CD4-positive, alpha-beta T cell treated with Interferon alpha-2 for 1 hour (primary cell): ENCODE measurements at places on chromosomes 12 and 14.

- no peak for DNase-seq
Measured at GRCh38 chr14:99425272-99425681, 55.4 kb downstream of the SETD3 start.

GRCh38 chr14:89973234-89973823, 17.6 kb downstream of the TDP1 start:
- peak; percentile 53 for DNase-seq

DNA sequence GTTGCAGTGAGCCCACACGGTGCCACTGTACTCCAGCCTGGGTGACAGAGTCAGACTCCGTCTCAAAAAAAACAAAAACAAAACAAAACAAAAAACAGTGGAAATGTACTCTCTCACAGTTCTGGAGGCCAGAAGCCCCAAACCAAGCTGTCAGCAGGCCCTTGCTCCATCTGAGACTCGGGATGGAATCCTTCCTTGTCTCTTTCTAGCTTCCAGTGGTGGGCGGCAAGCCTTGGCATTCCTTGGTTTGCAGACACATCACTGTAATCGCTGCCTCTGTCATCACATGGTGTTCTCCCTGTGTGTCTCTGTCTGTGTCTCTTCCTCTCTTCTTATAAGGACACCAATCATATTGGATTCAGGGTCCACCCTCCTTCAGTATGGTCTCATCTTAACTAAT, 6.4 kb downstream of the TNS2 start:
- no peak for DNase-seq

DNA sequence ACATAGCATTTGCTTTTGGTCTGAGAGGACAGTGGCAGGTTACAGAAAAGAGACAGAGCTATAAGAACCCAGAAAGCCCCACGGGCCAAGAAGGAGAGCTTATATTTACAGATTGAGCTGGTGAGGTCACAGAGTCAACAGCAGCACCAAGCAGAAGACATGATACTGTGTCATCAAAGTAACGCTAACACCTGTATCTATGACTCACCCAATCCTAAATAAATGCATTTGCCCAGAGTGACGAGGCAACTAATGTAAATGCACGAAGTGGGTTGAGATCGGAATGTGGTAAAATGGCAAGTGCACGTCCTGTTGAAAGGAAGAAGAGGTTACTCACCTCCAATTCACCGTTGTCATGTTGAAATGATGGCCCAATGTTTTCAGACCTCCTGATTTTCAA, 6.7 kb upstream of the CD163L1 start:
- no peak for DNase-seq

DNA sequence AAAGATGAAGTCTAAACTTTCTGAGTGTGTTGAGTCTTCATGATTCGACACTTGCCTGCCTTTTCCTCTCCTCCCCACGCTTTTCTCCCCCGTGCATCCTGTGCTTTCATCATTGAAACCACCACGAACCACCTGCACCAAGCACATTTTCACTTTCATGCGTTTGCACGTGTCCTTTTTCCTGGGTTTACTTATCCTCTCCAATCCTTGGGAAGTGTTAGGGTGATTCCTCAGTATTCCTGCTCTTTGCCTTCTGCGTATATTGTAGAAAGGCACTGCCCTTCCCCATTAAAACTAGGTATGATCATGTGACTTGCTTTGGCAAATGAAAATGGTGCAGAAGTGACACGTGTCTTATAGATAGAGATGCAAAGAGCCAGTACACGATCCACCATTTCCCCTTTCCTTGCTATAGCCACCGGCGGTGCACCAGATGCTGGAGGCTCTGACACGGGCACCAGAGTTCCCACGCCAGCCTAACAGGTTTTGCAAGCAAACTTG, 106.6 kb downstream of the BRMS1L start:
- peak; percentile 44 for DNase-seq

DNA sequence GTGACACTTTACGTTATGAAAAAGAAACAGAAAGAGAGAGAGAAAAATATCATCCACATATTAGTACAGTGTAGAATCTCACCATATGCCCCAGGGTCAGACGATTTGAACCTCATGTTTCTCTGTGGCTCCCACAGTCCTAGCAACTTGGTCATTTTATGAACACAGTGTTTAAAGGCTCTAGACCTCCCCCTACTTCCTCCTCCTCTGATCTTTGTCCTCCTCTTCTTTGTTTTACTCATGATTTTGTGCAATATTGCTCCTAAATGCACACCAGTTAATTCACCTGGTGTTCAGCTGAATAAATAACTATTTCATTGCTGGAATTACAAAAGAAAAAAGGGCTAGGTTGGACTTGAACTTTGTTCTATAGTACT, 18.2 kb downstream of the GLT1D1 start:
- no peak for DNase-seq

- no peak for DNase-seq
Measured at GRCh38 chr12:108807996-108808769, 49.2 kb downstream of the SSH1 start.

- DNase-seq, result peak; percentile 33
Measured at GRCh38 chr14:69260861-69261564, 1.1 kb downstream of the GALNT16 start.

DNA sequence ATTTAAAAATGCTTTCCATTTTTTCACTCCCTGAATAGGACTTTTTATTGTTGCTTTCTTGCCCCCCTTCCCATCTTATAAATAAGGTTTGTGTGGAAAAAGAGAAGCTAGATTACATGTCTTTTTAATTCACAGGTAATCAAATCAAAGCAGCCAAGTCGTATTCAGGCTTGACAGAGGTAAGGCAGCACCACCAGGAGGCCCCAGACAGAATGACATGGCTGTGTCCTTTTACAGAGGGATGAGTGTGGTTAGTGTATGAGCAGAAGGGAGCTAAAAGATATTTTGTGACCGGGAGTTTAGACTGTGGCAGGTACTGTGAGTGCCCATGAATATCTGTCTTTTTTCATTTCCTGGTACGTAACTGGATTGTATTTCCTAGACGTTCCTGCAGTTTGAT, 596.1 kb downstream of the ETNK1 start:
- DNase-seq, result no peak

GRCh38 chr12:52454411-52455201, 2.7 kb upstream of the KRT6B start:
- no peak for DNase-seq

DNA sequence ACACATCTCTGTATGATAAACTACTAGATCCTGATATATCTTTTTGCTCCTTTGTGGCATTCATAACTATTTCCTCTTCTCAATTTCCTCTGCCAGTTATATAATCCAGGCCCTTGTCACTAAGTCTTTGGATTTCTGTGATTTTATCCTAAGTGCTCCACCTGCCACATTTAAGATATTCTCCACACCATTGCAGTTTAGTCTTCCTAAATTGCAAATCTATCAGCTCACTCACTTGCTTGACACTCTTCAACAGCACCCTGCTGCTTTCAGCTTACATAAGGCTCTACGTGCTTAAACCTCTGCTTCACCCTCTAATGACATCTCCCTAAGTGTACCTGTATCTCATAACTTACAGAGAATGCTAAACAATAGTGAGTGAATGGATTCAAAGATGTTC, 1032.2 kb upstream of the SEL1L start:
- no peak for DNase-seq

DNA sequence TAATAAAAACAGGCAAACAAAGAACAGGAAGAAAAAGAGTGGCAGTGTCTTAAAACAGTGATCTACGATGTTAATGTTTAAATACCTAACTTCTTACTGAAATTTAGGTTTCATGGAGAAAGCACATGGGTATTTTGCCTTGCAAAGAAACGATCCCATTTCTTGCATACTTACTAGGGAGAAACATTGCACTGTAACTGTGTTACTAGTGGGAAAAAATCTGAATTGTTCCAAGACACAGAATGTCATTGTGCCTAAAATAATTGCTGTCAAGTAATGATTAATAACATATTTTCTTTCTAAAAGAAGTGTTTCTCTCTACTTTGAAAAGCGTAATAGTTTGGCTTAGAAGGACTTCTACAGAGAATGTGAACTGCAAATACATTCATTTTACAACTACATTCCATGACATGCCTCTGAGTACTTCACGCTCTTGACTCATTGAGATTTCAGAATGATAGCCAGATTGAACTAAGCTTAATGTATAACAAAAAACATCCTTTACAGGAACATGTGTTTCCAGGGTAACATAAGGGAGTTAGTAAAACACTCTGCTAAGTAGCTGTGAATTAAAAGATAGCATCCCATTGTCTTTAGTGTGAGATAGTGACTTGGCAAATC, 256.2 kb upstream of the CPNE8 start:
- DNase-seq, result no peak

- peak; percentile 32 for DNase-seq
Measured at GRCh38 chr12:123761841-123762714, at the start of gene DNAH10. Gene DNAH10 (plus strand): TSS chr12:123762301. CDS start chr12:123762337, 36 bp downstream.

DNA sequence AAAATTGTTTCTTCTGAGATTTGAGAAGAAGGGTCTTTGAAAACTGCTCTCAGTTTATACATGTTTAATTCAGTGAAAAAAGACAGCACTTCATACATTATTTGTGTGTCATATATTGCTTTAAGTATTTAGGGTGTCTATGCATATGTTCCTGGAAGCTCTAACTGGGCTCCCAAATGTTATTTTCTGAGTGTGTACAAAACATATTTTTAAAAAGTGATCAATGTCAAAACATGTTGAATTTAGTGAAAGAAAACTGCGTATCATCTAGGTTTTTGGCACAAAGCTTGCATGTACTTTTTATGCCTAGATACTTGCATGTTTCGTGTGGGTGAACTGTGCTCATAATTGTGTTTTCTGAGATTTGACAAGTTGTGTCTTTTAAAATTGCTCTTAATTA, 81.6 kb downstream of the ASCL4 start:
- DNase-seq, result no peak

GRCh38 chr12:51886021-51886710, 1.7 kb upstream of the ANKRD33 start:
- DNase-seq, result peak; percentile 42

GRCh38 chr14:32078023-32078857, 1.1 kb downstream of the ARHGAP5 start:
- peak; percentile 45 for DNase-seq

DNA sequence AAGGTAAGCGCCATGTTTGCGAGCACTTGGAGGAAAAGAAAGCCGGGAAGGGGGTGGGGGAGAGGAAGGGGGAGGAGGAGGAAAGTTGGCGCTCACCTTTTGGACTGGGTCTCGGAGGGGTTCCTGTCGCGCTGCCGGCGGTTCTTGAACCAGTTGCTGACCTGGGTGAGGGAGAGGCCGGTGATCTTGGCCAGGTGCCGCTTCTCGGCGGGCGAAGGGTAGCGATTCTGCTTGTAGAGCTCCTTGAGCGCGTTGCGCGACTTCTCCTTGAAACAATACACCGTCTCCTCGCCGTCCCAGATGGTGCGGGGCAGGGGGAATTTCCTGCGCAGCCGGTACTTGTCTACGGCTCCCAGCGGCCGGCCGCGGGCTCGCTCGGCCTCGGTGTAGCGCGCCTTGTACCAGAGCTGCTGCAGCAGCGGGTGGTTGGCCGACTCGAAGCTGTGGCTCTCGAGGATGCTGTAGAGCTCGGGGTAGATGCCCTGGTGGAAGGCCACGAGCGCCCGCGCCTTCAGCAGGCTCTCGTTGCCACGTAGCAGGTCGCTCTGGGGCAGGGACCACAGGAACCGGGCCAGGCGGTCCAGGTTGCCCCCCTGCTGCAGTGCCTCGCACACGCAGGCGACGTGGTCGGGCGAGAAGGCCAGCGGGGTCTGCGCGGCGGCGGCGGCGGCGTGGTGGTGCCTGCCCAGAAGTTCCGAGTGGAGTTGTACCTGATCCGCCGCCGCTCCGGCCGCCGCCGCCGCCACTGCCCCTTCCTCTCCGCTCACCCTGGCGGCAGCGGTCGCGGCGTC, 840 bp downstream of the SIX4 start:
- peak; percentile 3 for DNase-seq

DNA sequence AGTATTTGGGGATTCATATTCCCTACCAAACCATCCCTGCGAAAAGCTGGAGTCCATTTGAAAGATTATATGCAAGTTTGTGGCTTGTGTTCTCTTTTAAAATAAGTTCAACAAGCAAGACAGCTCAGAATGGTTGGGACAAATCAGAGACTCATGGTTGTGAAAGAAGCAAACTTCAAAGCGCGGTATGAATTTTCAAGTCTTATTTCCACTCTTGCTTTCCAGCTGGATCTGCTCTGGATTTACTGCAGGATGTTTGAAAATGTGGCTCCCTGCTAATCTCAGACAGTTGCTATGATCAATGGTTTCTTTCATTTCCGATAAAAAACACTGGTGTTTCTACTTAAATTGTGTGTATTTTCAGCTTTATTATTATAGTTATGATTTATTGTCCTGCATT, 477.5 kb downstream of the RAD51B start:
- no peak for DNase-seq

DNA sequence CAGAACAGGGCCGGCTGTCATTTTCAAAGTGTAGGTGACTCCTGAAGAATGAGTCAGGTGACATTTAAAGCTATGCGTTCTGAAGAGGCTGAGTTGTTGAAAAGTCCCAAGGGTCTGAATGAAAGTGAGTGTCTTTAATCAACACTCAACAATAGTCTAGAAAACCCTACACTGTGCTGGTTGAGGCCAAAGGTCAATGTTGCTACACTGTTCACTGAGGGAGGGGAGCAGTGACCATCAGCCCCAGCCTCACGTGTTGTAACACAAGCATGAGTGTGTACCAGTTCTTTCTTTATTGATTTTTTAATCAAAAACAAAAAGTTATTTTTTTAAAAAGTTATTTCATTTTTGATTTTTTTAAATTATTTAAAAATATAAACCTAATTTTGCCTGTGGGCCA, 418.8 kb upstream of the LRFN5 start:
- no peak for DNase-seq

GRCh38 chr14:59316151-59316830, 127.8 kb downstream of the DAAM1 start:
- no peak for DNase-seq

DNA sequence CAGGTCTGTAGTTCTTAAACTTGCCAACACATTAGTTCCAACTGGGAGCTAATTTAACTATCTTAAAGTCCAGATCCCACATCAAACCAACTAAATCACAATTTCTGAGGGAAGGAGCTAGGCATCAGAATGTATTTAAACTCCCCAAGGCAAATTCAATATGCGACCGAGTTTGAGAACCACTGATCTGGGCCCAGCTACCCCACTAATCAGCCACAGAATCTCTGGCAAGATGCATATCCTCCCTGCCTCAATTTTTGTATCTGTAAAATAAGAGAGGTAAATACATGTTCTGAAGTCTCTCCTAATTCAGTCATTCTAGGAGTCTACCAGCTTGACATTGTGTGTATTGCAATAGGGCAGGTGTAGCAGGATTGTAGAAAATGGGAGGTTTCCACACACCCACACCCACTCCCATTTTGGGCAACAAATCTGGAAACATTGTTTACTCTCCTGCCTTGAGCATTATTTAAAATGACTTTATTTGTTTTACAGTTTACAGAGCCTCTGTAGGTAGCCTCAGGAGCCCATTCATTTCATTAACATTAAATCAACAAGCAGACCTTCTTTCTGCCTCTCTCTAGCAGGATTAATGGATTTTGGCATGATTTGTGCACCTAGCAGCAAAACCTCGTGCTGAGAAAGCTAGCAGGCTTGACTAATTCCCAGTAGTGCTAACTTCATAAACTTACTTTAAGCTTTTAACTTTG, 15.6 kb downstream of the LGR5 start:
- no peak for DNase-seq

DNA sequence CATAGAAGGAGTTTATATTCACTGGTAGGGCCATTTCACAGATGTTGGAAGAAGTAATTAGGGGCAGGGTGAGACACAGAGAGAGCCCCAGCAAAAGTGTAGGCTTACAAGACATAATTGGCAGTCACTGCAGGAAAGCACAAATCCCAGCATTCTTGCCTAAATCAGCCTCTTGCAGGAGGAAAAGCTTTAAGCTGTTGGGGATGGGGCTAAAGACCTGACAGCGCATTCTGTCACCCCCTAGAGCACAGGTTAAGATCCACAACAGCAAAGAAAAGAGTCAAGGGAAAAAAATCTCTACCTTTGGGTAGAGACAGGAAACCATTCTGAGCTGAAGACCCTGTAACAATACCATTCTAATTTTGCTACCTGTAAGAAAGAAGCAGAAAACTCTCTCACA, 409.0 kb downstream of the DAD1 start:
- no peak for DNase-seq
